ENCODE measurements at places on chromosomes 12 and 14.

DNA sequence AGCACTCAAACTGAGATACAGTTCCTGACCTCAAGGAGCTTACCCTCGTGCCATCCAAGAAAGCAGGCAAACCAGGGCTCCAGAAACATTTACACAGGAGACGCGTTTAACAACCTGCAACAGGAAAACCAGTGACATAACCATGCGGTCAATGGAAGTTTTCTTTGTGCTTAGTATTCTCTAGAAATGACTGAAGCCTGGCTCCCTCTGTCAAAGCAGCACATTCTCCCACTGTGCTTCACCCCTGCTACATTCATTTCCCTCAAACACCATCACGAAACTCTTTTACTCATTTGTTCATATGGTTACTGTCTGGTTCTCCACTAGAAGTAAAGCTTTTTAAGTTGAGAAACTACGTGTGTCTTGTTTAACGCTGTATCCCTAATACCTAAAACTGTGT lies 161.3 kb upstream of the CCND2 start:
- DNase-seq = no peak

DNA sequence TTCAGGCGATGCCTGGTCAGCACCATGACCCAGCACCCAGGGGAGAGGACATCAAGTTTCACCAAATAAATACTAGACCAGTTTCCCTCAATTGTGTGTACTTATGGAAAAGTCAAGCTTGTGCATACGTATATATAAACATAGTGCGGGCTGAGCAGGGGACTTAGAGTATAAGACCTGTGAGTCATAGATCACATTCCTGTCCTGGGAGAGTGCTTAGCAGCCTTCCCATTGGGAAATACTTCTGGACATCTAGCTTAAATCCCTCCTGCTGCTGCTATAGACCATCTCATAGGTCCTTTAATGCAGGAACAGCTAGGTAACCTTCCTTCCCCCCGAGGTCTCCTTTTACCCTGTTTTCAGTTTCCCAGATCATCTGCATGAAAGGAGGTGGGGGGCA lies 51.9 kb downstream of the PRMT8 start:
- no peak for DNase-seq

DNA sequence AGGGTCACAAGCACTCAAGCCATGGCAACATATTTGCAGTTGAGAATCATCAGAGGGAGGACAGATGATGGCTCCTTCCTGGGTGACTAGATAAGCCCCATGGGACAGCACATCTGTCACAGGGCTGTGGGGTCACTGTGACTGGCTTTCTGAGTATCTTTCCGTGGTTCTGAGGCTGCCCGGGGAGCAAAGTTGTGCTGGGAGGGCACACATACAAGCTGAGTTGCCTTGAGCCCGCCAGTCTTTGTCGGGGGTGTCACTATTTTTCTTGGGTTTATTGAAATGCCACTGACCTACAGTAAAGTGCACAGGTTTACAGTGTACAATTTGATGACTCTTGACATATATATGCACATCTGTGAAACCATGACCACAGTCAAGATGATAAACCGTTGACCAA lies 17.2 kb upstream of the KIF26A start:
- DNase-seq = no peak

- DNase-seq = no peak
Measured at GRCh38 chr12:82619644-82620043, 67.1 kb upstream of the TMTC2 start.

- no peak for DNase-seq
Measured at GRCh38 chr12:18799561-18799960, 61.6 kb downstream of the CAPZA3 start.

- no peak for DNase-seq
Measured at GRCh38 chr12:92860521-92860920, 68.6 kb downstream of the EEA1 start.

DNA sequence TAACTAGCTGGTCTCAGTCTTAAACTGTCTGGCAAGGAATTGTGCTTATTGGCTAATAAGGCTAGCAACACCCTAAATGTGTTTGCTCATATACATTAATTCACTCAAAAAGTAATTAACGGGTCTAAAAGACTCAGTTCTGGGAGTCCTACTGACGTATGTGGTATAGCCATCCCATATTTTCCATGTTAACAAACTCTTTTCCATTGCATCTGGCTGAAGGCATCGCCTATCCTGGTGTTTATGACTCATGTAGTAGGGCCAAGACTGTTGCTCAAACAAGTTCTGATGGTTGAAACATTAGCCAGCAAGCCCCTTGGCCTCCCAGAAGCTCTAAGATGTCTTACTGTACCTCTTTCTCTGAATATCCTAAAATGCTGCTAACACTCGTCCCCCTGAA lies 98.5 kb downstream of the PHLDA1 start:
- DNase-seq = no peak

- DNase-seq = no peak
Measured at GRCh38 chr14:95471476-95471875, 45.0 kb downstream of the SYNE3 start.

DNA sequence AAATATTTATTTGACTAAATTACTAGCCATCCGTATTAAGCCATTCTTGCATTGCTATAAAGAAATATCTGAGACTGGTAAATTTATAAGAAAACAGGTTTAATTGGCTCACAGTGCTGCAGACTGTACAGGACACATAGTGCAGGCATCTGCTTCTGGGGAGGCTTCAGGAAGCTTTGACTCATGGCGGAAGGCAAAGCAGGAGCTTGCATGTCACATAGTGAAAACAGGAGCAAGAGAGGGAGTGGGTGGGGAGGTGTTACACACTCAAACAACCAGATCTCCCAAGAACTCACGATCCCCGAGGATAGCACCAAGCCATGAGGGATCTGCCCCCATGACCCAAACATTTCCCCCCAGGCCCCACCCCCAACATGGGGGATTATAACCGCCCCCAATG lies 26.7 kb upstream of the RAB21 start:
- no peak for DNase-seq
